NAMALWA (cell line): ENCODE measurements at places on chromosomes 2 and 18.

DNA sequence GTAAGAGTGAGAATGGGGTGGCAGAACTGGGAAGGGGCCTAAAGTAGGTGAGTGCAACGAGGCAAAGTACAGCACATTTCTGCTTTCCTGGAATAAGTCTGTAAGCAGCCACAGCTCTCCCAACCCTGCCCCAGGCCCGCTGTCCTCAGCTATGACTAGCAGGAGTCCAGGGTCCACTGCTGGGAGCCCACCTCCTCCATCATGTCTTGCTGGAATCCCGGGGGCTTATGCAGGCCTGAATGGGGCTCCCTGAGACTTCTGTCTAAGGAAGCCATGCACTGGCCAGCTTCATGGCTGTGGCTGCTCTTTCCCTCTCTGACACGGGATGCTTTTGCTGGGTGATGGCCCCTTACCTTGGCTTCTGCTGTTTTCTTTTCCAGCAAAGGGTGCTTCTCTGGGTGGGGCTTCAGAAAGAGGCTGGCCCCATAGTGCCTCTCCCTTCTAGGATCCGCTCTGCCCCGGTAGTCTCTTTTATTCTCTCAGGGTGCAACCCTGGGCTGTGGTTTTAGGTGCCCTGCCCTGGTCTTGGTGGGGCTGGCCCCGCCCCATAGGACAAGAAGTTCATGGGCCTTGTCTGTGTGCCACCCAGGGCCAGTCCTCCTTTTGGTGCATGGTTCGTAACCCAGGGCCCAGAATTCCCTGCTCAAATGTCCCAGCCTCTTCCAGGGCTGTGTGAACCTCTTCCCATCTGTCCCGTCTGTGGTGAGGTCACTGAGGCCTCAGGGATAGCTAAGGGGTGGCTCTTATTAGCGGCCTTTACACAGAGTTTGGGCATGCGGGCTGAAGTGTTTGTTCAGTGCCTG is 33.8 kb upstream of the POLE4 start:
- no peak for DNase-seq

DNA sequence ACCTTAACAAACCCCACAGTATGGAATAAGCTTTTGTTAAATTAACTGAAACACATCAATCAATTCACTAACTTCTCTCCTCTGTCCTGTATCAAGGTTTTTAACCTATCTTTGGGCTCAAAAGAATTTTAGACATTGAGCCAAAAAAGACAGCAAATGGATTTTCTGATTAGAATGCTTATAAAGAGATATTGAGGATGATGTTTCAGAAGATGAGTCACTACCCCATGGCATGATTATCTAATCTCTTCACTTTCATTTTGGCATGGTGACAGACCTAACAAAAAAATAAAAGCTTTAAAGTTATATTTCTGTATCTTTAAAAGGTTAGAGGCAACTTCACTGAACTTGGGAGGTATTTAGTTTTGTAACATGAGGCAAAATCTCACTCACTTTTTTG is 55.5 kb downstream of the SGPP2 start:
- no peak for DNase-seq

- no peak for DNase-seq
Measured at GRCh38 chr18:29181151-29181901, 1004.4 kb upstream of the CDH2 start.

DNA sequence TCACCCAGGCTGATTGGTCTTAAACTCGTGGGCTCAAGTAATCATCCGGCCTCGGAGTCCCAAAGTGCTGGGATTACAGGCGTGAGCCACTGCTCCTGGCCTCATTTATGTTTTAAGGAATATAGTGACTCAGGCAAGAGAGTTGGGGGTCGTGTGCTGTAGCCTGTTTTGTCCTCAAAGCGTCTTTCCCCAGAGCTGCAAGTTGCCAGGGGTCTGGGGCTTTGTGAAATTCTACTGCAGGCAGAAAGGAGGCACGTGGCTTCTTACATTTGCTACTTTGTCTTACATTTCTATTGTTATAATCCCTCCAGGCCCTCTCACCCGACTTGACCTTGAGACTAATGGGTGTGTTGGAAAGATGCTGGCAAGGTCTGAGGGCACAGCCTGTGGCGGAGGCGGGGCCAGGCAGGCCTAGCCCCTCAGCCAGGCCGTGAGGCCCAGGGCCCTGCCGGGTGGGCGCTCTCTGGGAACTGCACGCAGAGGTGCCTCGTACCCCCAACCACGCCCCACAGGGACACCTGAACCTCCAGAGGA is 85.8 kb upstream of the NDUFV2 start:
- no peak for DNase-seq

GRCh38 chr2:168640039-168640438 is 162.4 kb upstream of the NOSTRIN start:
- DNase-seq, result no peak

DNA sequence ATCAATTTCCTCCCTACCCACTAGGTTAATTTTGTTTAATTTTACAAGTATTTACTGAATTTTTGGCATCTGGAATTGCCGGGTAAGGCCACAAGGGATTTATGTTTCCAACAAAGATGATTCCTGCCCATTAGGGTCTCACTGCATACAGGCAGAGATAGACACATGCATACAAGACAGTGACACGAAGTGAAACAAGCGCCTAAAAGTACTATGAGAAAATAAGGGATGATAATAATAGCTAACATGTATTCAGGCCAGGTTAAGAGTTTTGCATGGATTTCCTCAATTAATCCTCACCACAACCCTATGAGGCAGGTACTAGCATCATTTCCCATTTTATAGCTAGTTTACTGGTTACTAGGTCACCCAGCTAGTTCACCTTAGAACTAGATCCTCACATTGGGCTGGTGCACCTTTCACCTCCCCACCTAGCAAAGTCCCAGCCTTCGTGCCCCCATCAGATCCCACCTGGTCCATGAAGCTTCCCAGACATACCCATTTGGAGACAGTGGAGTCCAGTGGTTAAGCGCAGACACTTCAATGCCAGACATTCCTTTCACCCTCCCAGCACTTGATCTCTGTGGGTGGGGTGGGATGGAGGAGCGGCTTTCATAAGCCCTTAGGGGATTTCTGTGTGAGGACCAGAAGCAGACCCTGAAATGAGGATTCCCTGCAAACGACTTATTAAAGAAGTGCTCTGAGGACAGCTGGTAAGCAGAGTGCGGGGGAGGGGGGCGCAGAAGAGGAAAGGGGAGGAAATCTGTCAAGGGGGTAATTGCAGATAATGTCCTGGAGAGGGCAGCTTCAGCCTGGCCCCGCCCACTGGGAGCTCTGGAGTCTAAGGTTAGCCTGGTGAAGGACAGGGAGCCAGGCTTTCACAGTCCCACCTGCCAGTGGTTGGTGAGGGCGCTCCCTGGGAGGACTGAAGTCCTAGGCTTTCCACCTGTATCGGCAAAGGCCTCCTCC is 5.8 kb upstream of the DGUOK start:
- peak; percentile 48 for DNase-seq

DNA sequence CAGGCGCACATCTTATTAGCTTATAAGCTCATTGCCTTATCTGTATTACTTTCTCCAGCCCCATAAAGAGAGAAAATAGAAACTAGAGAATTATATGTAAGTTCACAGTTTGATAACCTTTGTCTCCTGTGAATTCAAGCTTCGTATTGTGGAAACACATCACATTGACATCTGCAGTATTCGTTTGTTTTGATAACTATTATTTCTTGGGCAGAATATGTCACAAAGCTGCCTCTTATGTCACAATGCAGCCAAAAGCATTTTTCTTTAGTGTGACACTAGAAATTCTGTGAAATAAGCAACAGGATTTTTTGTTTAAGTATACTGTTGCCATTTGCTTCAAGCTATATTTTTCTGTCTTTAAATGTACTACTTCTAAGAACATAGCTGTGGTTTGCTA is 221.5 kb downstream of the DOK6 start:
- no peak for DNase-seq

DNA sequence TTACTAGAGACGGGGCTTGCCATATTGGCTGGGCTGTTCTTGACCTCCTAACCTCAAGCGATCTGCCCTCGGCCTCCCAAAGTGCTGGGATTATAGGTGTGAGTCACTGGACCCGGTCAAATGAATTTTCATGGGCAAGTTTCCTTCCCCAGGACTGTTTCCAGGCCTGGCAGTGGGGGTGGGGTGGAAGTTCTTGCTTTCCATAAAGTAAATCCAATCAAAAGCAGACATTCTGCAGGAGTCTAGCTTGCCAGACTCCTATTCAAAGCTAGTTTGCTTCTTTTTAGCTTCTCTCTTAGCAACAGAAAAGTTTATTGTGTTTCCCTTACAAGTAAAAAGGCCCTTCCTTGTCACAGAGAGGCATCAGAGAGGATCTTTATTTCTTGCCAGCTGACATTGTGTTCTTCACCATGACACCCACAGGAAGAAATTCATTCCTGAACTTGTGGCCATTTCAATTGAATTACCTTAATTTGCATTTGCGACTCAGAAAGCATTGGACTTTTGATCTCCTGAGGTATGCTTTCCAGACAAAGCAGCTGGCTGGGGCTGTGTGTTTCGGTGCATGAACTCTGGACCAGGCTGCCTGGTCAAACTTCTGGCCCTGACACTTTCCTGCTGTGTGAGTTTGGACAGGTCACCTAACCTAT is 37.9 kb downstream of the LYPD1 start:
- no peak for DNase-seq

GRCh38 chr2:152560166-152560565 is 157.1 kb downstream of the PRPF40A start:
- no peak for DNase-seq

- DNase-seq, result no peak
Measured at GRCh38 chr2:37766106-37766505, 94.7 kb upstream of the CDC42EP3 start.

DNA sequence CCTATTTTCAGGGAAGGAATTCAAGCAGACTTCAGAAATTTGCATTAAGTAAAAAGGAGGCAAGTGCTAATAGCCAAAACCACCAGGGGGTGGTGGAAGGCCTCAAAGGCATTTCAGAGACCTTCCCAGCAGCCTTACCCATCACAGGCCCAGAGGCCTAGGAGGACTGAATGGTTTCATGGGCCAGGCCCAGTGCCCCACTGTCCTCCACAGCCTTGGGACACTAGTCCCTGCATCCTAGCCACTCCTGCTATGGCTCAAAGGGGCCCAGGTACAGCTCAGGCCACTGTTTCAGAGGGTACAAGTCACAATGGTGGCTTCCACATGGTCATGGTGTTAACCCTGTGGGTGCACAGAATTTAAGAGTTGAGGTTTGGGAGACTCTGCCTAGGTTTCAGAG is 58.6 kb upstream of the CHAC2 start:
- DNase-seq, result peak; percentile 8

DNA sequence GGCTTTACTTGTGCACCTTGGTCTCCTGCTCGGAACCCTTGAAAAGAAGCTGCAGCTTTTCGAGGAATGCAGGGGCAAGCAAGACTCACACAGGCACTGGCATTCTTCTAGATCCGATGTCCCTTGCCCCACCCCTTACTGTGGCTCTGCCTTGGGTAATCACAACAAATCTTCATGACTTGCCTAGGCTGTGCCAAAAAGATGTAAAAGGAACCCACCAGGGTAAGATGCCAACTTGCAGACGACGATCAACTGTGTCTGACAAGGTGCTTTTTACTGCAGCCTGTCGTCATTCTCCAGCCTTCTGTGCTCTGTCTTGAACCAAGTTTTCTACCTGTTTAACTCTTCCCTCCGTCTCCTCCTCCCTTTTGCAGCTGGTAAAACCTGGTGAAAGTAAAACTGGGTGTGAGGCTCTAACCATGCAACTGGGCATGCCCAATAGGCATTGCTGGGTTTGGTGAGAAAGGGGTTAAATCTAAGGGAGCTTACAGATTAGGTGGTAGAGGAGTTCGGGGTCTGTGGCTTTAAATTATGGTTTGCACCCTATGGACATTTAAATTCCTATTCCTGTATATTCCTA is 909 bp upstream of the NRXN1 start:
- no peak for DNase-seq

DNA sequence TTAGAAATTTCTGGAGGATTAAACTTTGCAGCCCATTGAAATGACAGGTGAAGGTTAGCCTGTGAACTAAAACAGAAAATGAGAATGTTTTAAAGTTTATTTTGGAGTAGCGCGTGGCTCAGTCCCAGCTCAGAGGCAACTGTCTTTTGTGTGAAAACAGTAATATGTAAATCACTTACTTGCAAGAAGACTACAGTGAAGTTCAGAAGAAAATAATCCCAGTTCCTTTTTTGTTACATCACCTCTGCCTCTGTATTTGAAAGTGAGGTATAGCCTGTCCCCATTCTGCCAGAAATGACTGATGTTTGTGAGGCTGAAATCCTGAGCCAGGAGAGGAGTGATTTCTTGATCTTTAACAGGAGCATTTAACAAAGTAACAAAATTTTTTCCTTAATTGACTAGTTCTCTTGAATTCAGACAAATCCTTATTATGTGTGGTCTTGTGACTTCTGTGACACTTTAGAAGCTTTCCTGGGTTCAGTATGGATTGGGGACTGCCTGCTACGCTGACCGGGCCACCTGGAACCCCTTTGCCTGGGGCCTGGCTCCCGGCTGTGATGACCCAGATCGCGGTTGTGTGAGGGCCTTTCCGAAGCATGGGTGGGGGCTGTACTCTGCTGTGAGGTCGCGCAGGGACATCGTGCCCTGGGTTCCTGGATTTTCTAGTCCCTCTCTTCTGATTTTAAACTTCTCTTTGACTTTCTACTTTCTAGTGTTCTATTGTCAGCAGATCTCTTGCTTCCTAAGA is 24.3 kb downstream of the TRAPPC12 start:
- no peak for DNase-seq

GRCh38 chr2:153543635-153544071 is 65.1 kb upstream of the RPRM start:
- no peak for DNase-seq

DNA sequence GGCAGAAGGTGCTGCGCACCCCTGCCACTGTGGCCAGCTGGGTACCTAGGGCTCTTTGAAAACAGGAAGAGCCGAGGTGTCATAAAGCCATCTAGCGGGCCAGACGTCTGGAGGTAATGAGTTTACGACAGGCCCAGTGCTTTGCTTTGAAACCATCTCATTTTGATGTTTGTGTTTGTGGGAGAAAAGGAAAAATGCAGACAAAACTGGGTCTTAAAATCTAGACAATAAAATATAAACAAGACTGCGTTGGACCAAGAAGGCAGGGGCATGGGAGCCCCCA is 3.2 kb downstream of the HOXD9 start:
- no peak for DNase-seq

- peak; percentile 72 for DNase-seq
Measured at GRCh38 chr2:184596819-184597411, 1.4 kb upstream of the ZNF804A start.

DNA sequence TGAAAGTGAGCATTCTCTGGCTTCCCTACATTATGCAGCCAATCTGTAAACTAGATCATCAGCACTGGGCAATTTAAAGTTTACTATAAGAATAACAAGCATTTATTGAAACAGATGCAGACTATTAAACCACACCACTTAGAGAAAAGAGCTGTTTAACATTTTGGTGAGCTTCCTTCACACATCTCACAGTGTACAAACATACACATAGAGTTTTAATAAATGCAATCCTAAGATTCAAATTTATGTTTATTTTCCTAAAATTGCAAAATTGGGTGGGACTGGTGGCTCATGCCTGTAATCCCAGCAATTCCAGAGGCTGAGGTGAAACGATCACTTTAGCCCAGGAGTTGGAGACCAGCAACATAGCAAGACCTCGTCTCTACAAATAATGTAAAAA is 199.3 kb downstream of the SH3BP4 start:
- DNase-seq, result no peak

DNA sequence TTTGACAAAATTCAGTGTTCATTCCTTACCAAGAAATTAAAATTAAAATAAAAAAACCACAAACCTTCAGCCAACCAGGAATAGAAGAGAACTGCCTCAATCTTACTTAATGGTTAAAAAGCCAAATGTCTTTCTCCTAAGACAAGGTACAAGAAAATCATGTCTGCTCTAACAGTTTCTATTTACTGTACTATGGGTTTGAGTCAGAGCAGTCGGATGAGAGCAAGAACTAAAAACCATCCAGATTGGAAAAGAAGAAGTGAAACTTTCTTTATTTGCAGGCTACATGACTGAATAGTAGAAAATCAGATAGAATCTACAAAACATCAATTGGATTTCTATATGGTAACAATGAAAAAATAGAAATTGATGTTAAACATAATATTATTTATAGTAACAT is 555.5 kb upstream of the TNP1 start:
- DNase-seq, result peak; percentile 6
